Stimulated activated CD4-positive, alpha-beta T cell treated with anti-CD3 and anti-CD28 coated beads, Interleukin-15, amount 100 ng/mL, for 1 hour (primary cell): ENCODE measurements at places on chromosomes 3 and 15.

DNA sequence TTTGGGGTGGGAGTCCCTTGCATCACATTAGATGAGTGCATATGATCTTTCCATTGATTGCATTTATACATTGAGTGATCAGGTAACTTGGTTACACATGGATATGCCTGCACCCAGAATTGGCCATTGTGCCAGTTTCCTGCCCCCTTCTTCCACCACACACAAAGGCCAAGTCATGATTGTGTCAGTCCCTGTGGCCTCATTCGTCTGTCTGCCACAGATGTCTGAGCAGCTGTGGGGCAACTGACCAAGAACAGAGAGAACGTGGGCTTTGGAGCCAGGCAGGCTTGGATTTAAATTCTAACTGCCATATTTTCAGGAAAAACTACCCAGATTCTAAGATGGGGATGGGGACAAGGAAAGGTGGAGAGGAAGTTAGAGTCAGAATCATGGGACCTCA, 27.0 kb downstream of the CCNL1 start:
- DNase-seq = no peak

GRCh38 chr15:101206176-101206591, 45.7 kb downstream of the CHSY1 start:
- DNase-seq = peak; percentile 66

- no peak for DNase-seq
Observed at GRCh38 chr15:82968066-82968465, 15.5 kb upstream of the HOMER2 start.

DNA sequence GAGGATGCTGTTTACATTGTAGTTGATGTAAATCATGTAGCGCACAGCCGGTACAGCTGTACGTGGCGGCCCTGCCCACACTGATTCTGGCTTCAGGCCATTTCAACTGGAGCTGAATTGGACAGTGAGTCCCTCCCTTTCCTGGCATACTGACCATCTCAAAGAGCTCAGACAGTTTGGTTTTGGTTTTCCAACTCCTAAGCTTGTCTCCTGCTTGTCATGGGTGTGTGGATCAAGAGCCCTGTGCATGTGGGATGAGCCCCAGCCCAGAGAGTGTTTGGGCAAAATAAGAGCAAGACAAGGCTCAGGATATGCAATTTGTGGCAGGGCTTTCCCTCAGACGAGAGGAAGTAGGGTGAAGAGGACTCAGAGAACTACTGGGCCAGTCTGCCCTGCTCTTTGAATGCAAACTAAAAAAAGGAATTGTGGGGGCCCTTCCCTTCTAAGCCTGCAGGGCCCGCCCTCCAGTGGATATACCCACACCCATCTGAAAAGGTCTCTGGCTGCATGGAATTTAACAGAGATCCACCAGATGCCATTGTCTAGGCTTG, 13.3 kb downstream of the ITGA11 start:
- DNase-seq = no peak

- no peak for DNase-seq
Observed at GRCh38 chr3:157373783-157374182, 62.9 kb upstream of the PTX3 start.

DNA sequence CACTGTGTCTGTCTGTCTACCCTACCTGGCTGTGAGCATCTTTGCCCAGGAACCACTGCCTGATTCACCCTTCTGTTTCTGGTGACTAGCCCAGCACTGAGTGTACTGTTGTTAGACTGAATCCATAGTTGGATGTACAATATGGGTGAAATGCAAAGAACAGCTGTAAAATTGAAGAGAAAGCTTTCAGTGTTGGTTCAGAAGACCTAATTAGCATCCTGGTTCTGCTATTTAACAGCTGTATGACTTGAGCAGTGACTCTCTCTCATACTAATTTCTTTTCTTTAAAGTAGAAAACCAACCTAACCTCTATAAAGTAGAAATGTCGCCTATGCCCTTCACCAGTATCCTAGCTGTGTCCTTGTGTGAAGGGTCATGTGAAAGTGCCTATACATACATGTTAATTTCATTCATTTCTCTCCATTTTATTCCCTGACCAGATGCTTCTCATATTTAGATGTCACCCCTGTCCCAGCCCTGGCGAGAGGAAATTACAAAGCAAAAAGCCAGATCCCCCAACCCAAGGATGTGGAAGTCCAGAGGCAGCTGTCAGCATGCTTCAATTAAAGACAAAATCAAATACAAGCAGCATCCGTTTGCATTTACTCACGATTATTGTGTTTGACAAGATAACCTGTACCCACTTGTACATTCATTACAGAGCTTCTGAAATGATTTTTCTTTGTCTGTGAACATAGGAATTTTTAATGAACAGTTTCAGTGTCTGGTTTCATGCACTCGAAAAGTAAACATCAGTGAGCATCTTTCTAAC, 305.7 kb upstream of the ICE2 start:
- no peak for DNase-seq

DNA sequence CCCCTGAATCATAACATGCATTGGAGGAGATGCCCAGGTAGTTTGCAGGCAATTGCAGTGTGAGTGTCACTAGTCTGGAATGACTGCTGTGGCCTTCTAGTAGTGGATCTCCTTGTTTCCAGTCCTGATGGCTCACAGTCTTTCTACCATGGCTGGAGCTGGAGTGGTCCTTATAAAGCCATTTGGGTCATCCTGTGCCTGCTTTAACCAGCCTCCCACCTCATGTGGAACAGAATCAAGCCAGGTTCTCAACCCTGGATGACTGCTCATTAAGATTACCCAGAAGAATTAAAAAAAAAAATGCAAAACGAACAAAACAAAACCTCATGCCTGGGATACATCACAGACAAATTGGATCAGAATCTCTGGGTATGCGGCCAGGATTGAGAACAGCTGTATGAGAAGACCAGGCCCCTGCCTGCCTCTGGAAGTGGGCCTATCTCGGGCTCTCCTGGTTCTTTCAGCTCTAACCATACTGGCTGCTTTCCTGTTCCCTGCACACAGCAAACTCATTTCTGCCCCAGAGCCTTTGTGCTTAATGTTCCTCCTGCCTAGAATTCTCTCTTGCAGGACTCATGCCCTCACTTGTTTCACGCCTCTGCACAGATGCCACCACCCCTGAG, 96.4 kb downstream of the ITPR1 start:
- DNase-seq = no peak

GRCh38 chr3:132290833-132291232, 26.4 kb upstream of the ACP3 start:
- DNase-seq = no peak

- no peak for DNase-seq
Observed at GRCh38 chr3:194333981-194334320, 17.2 kb downstream of the CPN2 start.

GRCh38 chr15:78930577-78931388, 14.1 kb downstream of the CTSH start:
- no peak for DNase-seq

DNA sequence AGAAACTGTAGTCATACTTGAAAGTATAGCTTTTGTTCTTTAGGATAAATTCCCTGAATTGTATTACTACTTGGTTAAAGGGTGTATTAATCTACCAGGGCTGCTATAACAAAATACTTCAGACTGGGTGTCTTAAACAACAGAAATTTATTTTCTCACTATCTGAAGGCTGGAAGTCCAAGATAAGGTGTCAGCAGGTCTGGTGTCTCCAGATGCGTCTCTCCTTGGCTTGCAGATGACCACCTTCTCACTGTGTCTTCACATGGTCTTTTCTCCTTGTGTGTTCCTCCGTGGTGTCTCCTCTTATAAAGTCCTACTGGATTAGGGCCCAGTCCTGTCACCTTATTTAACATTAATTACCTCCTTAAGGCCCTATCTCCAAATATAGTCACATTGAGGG, 33.7 kb downstream of the MED12L start:
- no peak for DNase-seq

- DNase-seq = no peak
Observed at GRCh38 chr15:86197770-86198169, 118.1 kb downstream of the AGBL1 start.

DNA sequence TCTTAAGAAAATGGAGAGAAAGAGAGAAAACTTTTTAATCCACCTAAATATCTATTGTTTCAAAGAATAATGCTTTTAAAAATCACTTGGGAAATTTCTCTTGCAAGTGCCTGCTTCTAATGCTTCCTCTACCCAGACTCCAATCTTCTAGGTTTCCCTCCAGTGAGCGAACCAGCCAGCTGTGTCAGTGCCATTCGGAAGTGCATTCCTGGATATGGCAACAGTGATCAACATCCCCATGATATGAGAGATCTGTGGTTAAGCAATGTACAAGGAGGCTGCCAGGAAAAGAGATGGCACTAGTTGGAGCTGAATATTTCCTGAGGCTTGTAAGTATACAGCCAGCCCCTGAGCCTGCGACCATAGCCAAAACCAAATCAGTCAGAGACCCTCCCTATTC, 53.3 kb upstream of the KCNMB2 start:
- DNase-seq = no peak

DNA sequence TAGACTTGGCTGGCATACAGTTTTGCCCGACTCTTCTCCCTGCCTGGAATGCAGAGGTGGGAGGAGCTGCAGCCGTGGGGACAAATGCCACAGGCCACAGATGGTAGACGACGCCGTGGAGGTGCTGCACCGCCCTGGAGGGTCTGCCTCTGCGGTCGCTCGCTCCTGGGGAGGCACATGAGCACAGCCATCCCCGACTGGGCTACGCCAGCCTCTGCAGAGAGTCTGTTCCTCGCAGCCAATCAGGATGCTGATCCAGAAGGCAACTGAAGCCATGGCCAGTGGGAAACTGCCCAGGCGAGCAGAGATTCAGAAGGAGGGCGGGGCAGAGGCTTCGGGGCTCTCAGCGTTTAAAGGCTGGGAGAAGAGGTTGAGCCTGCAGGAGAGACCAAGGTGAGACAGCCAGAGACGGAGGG, 11.9 kb upstream of the LRRC15 start:
- no peak for DNase-seq

DNA sequence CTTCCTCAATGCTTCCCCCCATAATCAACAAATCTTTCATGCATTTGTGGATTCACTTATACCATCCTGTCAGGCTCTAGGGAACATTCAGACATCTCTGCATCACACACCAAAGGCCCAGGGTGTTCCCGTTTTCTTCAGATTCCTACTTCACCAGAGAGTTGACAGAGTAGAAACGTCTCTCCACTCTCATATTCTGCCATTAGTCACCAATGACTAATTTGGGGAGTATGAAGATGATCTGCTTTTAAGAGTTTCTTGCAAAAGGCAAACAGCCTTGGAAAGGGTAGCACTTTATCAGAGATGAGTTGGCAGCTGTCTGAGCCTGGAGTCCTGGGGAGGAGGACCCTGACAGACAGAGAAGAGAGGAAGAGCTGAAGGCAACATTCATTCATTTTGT, 55.8 kb upstream of the DGKG start:
- DNase-seq = no peak

DNA sequence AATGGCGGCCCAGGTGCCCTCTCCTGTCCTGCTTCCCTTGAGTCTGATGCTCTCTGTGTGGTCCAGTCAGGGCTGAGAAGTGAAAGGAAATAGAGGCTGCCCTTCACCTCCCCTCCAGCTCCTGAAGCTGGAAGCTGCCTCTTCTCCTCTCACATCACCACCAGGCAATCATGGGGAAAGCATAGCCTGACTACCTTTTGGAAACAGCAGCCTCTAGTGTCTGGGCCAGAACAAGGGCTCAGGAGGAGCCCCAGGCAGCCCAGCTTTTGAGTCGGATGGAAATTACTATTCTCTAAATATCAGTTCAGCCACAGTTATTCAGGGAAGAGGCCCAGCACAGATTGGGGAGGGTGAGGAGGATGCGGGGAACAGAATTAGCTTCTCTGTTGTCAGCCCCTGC, 43.3 kb upstream of the CCDC174 start:
- DNase-seq = no peak

- DNase-seq = no peak
Observed at GRCh38 chr3:108028896-108029295, 61.9 kb downstream of the CD47 start.

DNA sequence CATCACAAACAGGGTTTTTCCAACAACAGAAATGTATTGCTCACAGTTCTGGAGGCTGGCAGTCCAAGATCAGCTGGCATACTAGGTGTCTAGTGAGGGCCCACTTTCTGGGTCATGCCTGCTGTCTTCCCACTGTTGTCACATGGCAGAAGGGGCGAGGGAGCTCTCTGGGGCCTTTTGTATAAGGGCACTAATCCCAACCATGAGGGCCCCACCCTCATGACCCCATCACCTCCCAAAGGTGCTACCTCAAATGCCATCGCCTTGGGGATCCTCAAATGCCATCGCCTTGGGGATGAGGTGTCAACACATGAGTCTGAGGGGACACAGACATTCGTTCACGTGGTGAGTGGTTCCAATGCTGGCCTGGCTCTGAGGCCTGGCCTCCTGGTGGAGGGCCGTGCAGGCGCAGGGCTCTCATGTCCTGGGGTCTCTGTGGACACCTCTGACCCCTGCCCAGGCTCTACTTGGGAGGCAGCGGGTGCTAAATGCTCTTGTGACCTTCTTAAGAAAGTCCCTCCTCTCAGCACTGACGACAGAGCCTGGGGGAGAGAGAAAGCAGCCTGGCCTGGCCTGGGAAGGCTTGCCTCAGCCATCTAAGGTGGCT, 16.8 kb downstream of the NUP210 start:
- DNase-seq = no peak

DNA sequence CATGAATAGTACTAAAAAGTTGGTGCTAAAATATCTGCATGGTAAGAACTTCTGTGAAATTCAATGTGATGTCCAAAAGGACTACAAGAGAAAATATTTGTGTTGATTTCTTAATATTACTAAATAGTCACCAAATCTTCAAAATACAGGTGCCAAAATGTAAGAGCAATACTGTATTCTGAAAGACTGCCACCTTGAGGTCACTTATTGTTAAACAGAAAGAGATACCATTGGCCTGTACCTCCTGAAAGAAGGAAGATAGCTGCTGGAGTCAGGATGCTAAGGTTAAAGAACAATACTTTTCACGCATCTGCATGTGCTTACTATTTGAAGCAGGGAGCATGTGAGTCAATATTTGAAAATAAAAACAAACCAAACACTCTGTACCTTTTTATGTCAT, 72.0 kb upstream of the LSAMP start:
- no peak for DNase-seq

- DNase-seq = no peak
Observed at GRCh38 chr3:46442576-46443530, 21.9 kb downstream of the LTF start.

DNA sequence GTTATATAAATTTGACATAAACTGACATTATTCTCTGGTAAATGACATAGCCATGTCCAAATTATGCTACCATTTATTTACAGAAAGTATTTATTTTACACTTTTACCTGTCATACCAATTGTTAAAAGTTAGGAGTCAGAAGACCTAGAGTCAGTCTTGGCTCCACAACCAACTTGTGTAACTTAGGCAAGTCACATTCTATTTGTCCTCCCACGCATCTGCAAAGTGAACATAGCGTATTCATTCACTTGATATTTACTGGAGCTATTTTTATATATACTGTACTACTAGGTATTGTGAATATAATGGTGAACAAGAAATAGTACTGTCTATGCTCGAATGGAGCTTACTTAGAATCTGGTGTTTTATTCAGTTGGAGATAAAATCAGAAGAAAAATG, 78.7 kb downstream of the ZNF280D start:
- no peak for DNase-seq
